Body of pancreas (tissue), 4 donors: ENCODE measurements at places on chromosomes 6 and 20.

DNA sequence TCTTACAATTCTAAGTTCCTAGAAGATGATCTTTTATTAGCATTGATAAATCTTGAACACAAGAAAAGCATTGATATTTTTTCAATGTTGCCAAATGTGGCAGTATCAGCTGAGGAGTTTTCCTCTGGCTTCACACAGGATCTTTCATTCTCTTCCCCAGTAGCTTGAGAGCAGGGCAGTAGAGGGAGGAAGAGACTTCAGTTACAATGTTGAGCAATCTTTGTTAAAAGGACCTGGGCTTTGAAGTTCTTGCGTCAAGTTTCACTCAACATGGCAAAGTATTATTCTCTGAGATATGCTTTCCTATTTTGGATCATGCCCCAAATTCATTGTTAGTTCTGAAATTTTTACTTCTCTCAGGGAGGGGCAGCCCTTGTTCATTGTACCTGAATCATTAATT lies 238.0 kb downstream of the COL12A1 start:
- DNase-seq = no peak

- peak; percentile 67 for DNase-seq
Observed at GRCh38 chr20:35174458-35175216, 2.8 kb downstream of the PROCR start.

DNA sequence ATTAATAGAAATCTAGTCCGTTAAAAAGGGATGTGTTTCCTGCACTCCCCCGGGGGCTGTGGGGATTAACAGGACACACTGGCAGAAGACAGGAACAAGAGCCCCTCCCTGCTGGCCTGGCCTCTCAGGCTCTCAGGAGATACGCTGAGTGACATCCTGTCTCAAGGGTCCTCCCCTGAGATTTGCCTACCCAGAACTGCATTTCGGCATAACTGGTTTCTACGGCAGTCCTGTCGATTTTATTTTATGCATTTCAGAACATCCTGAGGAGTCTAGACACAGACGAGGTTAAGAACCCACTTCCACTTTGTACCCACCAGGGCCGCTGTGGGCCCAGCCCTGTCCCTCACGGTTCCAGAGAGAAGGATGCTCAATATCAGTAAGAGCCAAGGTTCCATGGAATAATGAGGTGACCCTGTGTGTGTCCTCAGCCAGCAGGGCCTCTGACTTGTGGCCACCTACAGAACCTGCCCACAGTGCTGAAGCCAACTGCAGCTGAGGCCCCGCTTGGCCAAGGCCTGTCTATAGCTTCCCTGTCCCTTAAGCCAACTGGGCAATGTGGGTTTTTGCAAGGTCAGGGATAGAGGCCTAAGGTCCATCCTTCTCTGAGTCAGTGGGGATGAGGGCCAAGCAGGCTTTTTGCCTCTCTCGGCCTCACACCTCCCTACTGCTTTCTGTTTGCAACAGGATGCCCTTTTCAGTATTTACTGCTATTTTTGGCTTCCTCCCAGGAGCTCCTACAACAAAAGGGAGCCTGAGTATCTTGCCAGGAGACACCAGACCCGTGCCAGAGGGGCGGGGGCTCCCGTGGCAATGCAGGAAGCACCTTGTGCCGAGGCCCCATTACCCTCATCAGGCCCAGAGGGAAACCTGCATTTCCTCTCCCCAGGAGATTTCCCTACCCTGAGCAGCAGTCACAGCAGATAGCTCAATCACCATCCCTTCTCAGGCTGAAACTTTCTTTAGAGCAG lies 14.7 kb downstream of the UQCC2 start:
- no peak for DNase-seq

- peak; percentile 25 for DNase-seq
Observed at GRCh38 chr6:134373282-134373922, 55.5 kb upstream of the SGK1 start.

DNA sequence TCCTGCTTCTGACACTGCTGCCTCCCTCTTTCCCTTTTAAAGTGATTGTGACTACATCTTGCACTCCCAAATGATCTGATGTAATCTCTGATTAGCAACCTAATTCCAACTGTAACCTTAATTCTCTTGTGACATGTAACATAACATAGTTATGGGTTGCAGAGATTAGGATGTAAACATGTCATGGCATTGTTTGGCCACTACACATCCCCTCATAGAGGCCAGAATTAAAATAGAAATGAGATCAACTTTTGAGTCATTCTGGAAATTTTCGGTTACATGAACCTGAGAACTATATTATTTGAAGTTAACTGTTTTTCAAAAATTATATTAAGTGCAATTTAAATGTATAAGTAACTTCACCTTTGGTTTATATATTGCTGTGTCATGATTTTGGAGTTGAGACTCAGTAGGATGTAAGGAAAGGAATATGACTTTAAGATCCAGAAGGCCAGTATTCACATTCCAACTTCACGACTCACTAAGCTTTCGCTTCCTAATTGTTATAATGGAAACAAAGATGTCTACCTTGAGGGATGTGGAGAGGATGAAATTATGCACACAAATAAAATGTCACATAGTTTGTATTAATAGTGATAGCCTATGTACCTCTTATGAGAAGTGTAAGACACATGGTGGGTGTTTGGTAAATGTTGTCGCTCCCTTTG lies 611.9 kb upstream of the MAP3K7 start:
- DNase-seq = no peak

- no peak for DNase-seq
Observed at GRCh38 chr6:89357390-89357789, 4.9 kb upstream of the UBE2J1 start.

GRCh38 chr6:4964675-4965561 lies 38.9 kb downstream of the RPP40 start:
- no peak for DNase-seq

- no peak for DNase-seq
Observed at GRCh38 chr20:40896814-40897700, 131.6 kb upstream of the TOP1 start.

DNA sequence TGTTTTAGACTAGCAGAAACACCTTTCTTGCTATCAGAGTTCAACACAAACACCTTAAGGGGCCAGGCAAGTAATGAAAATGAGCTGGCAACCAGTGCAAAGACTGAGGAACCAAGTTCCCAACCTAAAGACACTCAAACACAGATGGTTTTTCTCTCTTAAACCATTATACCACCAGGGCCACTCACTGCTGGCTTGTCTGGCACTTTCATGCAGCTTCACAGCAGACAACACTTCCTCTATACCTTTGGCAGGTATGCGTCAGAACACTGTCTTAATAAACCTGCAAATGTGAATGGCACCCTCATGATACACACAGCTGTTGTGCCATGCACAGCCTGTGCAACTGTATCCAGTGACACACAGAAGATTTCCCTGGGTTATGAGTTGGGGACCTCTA lies 41.6 kb downstream of the NFATC2 start:
- no peak for DNase-seq
